ENCODE measurements at places on chromosomes 1 and 21.

GRCh38 chr1:154485106-154485505 lies 16.9 kb upstream of the TDRD10 start:
- no peak for DNase-seq

GRCh38 chr1:17295292-17295691 lies 12.7 kb upstream of the PADI4 start:
- DNase-seq: no peak

DNA sequence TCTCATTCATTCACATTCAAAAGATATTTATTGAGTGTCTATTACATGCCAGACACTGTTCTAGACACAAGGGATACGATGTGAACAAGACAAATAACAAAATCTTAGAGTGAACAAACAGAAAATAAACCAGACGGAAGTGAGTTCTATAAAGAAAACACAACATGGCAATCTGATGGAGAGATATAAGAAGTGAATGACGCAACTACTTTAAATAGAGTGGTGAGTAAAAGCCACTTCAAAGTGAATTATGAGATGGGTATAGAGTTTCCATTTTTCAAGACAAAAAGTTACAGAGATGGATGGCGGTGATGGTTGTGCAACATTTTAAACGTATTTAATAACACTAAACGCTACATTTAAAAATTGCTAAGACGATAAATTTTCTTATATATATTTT lies 75.4 kb downstream of the CEP170 start:
- DNase-seq: no peak

DNA sequence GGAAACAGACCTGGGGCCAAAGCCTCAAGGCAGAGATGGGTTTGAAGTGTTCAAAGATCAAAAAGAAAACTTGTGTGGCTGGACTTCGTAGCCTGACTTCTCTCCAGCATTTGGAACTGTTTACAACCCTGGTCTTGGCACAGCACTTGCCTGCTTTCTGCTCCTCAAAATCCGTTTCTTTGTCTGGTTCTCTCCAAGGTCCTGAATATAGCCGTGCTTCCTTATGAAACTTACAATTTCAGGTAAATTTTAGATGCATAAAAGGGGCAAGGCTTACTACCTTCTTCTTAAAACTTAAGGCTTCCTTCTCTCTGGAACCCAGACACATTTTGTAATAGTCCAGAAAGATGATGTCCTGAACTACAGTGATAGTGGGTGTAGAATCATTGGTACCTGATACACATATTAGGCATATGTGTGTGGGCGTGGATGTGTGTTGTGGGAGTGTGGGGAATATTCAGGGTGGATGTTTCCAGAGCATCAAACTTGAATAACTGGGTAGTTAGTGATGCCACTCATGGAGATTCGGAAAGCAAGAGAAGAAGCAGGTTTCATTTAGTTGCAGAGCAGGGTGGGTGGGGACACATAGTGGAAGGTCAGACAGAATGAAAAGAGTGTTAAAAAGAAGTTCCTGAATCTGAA lies 26.4 kb upstream of the FAM78B start:
- DNase-seq: no peak

DNA sequence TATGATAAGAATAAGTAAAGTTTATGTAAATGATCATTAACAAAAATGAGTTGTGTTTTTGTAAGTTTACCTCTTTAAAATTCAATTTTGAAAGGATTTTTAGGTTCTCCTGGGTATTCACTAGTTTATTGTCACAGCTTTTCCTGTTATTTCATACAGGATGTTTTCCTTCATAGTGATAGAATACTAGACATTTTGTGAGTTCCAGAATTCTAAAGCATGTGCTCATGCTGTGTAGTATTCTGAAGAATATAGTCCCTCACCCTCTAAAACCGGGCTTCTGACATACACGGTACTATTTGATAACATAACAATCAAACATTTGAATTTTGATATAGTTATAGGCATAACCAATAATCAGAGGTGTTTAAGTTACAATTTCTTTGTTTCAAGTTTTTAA lies 10.7 kb downstream of the LRRC8C start:
- DNase-seq: no peak

- DNase-seq: no peak
Observed at GRCh38 chr21:15414057-15414456, 315.7 kb upstream of the USP25 start.

- no peak for DNase-seq
Observed at GRCh38 chr1:230261928-230262650, 164.0 kb downstream of the PGBD5 start.

DNA sequence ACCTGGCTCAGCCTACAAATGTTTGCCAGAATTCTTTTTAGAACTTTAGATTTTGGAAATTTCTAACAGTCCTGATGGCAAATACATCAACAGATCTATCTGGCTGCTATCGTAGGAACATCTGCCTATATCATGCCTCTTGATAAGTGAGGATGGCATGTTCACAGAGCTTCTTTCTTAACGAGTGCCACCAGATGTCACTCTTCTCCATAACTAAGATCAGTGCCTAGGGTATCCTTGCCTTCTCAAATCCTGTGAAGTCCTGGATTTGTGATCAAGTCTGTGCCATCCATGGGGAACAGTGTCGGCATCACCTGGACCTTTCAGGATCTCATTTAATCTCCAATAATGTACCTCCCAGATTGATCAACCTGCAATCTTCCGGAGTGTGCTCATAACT lies 36.5 kb upstream of the CD5L start:
- peak; percentile 39 for DNase-seq

DNA sequence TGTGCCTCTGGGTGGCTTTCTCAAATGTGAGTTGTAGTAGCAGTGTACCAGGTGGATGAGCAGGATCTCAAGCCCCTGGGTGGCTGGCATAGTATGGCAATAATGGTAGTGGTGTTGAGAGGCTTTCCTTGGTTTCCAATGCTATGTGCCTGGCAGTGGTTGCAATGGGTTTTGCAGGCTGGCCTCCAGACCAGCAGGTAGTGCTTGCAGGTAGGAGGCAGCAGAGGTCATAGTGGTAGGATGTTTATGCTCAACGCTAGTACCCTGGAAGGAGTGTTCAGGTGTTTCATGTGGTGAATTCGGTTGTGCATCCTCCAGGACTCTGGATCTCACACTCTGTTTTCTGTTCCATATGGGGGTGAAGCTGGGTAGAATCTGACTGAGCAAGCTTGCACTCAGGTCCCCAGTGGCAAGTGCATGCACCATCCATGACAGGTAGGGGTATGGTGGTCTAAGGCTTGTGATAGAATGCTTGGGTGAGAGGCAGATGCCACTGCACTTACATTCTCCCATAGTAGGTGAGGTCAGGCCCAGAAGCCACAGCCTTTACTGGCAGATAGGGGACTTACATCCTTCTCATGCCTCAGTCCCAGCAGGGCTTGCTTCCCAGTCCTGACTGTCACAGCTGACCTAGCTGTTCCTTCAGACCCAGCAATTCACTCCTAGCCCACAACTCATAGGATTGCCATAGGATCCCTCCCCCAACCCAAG lies 410.5 kb upstream of the LRRC7 start:
- no peak for DNase-seq

- DNase-seq: no peak
Observed at GRCh38 chr1:14466006-14466405, 132.5 kb upstream of the KAZN start.

Data from Caki2 (cell line).